HS-27A (cell line): ENCODE measurements at places on chromosomes 4 and X.

DNA sequence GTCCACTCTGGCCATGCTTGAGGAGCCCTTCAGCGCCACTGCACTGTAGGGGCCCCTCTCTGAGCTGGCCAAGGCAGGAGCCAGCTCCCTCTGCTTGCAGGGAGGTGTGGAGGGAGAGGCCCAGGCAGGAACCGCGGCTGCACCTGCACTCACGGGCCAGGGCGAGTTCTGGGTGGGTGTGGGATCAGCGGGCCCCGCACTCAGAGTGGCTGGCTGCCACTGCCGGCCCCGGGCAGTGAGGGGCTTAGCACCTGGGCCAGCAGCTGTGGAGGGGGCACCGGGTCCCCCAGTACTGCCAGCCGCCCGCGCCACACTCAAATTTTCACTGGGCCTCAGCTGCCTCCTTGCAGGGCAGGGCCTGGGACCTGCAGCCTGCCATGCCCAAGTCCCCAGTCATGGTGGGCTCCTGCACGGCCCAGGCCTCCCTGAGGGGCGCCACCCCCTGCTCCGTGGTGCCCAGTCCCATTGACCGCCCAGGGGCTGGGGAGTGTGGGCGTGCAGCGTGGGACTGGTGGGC lies 347.2 kb upstream of the SPOCK3 start:
- no peak for DNase-seq

DNA sequence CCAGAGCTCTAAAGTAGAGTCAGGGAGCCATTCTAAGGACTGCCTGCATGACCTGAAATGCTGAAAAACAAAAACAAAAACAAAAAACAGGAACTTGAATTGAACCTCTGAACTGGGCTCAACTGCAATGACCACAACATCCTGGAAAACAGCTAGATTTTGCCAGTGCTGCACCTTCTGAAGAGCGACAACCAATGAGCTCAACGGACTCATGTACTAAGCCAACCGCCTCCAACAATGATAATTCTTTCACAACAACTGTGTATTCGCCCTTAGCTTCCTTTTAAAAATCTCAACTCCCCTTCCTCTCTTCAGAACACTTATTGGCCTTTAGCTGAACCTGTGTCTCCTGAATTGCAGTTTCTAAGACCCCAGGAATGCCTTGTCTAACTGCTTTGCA lies 69.8 kb downstream of the HAUS3 start:
- no peak for DNase-seq

DNA sequence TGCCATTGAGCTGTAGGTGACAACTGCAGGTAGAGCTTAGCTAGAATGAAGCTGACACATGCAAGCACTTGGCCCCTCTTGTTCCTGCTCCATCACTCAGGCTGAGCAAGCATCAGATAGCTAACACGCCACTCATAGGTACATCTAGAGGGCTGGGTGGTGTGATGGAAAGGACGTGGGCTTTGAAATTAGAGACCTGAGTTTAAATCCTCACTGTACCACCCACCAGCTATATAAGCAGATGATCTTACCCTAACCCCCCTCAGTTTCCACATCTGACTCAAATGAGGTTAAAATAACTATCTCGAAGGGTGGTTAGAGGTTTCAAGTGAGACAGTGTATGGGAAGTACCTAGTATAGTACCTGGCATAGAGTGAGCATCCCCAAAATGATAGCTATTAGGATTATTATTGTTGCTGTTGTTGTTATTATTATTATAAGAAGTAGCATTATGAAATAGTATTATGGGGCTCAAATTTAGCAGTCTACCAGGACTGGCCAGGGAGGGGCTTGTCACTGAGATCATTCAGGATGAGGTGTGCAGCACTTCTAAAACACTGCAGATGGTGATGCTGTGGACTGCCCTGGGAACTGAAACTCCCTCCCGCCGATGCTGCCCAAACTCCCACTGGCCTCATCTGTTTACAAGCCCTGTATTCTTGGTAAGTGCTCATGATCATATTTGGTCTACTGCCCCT lies 59.0 kb downstream of the REELD1 start:
- DNase-seq = no peak

- no peak for DNase-seq
Measured at GRCh38 chr4:80307774-80308465, 27.6 kb upstream of the CFAP299 start.

GRCh38 chr4:71268166-71268565 lies 70.7 kb upstream of the SLC4A4 start:
- DNase-seq = no peak

DNA sequence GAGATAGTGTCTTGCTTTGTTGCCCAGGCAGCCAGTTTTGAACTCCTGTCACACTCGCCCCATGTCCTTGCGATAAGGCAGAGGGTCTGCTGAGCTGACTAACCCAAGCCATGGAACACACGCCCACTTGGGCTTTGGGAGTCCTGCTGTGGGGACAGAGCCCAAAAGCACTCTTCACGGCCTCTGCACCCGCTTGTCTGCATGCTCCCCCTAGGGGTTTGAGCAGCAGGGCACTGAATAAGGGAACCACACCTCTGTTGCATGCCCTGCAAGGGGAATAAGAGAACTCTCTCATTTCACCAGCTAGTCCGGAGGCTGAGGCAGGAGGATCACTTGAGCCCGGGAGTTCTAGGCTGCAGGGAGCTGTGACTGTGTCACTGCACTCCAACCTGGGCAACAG lies 166.0 kb downstream of the STAG2 start:
- DNase-seq = no peak

DNA sequence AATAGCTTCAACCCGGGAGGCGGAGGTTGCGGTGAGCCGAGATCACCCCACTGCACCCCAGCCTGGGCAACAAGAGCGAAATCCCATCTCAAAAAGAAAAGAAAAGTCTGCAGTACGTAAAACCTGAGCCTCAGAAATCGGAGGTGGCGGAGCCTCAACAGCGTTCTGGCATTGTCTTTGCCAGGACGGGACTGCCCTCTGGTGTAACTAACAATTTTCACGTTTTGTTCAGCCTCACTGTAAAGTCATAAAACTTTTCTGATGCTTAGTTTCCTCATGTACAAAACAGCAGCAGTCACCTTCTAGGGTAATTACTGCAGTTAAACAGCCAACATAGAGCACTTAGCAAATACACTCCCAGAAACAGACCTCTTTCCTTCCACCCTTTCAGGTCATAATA lies 121.7 kb downstream of the RBM47 start:
- no peak for DNase-seq

DNA sequence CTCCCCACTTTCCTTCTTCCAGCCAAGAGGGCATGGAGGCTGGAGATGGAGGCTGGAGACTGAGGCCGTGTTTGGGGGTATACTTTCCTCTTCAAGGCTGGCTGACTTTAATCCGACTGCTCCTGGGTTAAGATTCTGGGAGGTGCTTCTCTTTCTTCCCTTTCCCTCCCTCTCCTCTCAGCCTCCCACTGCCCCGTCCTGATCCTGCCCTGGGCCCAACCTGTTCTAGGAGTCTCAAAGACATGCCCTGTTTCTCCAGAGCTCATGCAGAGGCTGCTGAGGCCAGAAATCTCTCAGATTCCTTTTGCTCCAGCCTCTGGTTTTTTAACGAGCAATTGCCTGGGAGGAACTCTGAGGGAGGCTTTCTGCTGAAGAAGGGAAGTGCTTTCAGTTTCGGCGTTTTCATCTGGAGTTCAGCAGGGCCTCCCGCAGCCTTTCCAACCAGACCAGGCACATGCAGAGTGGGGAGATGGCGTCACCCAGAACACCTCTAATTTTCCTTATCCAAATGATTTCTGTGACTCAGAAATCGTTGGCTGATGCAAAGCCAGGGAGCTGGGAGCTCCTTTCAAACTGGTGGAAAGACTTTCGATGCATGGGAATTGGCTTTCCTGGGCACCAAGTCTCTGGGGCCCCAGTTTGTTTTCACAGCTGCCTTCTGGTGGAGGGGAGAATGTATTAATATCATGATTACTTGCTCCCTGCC lies 34.5 kb upstream of the FAM9C start:
- no peak for DNase-seq

DNA sequence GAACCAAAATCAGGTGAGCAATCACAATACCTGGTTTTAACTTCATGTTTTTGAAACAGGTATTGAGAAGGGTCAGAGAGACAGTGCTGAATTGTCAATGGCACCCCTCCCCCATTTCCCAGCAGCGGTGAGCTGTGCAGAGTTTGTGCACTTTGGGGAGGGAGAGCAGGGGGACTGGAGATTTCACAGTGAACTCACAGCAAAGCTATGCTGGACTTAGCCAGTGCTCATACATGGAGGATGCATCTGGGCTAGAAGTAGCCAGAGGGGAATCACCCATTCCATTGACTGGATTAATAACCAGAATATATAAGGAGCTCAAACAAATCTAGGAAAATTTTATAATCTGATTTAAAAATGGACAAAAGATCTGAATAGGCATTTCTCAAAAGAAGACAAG lies 612.6 kb downstream of the STPG2 start:
- DNase-seq = no peak

- no peak for DNase-seq
Measured at GRCh38 chrX:148457279-148457678, 43.1 kb upstream of the AFF2 start.

- DNase-seq = no peak
Measured at GRCh38 chr4:122221322-122221721, 69.2 kb downstream of the BLTP1 start.

DNA sequence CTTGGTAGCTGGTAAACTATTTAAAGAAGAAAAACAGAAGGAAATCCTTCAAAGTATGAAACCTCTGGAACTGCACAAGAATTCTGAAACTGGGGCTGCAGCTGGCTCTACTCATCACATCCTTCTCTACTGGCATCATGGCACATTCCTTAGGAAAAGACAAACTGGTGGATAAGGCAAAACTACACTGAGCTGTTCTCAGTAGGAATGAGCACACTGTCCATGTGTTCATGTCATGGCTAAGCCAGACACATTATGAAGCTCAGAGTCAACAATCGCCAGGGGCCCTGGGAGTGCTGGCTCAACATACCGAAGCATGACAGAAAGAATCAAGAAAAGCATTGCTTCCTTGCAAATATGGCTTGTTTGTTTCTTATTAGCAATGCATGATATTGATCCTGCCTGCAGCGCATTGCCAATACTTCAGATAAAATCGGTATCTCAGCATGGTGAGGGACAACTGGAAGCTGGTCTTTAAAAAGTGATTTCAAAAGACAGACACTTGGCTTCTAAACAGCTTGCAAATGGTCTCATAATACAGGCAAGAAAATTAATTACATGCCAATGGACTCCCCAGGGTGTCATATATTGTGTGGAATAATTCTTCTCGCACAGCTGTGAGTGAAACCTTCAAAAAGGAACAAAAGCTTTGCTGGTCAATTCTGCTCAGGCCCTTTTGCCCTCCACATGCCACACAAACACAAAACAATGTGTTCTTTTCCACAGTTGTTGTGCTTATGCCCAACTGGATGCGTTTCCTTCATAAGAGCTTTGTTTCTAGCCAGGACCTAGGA lies 300.2 kb upstream of the VCX start:
- no peak for DNase-seq

DNA sequence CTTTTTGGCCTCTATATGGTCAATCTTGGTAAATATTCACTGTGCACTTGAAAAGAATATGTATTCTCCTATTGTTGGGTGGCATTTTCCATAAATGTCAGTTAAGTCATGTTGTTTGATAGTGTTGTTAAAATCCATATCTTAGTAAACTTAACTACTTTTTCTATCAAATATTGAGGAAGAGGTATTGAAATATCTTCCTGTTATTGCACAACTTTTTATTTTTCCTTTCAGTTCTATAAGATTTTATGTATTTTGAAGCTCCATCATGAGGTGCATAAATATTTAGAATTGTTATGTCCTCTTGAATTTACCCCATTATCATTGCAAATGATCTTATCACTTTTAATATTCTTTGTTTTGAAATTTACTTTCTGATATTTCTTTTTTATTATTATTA lies 3.4 kb downstream of the GK2 start:
- no peak for DNase-seq

GRCh38 chr4:112818594-112818965 lies 181.6 kb downstream of the LARP7 start:
- peak; percentile 24 for DNase-seq

DNA sequence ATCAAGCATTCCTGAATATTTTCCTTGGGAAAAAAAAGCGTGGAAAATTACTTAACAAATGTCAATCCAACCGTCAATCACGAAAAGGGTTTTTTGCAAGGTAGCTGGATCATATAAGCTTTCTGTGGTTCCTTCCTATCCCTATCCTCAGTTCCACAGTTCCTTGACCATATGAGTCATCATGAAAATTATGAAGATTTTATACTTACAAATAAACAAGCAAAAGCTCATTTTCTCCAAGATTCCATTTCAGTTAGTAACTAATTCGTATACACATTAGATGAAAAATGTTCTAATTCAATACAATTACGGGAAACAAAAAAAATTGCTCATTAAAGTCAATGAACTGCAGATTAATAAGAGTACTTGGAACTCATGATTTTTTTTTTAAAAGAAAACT lies 228.8 kb downstream of the NSUN7 start:
- no peak for DNase-seq

GRCh38 chr4:145871209-145871608 lies 67.4 kb downstream of the ZNF827 start:
- DNase-seq = no peak
